Activated naive CD4-positive, alpha-beta T cell treated with anti-CD3 and anti-CD28 coated beads, Interleukin-2, amount 50 U/mL, for 16 hours (primary cell): ENCODE measurements at places on chromosomes 11 and 22.

DNA sequence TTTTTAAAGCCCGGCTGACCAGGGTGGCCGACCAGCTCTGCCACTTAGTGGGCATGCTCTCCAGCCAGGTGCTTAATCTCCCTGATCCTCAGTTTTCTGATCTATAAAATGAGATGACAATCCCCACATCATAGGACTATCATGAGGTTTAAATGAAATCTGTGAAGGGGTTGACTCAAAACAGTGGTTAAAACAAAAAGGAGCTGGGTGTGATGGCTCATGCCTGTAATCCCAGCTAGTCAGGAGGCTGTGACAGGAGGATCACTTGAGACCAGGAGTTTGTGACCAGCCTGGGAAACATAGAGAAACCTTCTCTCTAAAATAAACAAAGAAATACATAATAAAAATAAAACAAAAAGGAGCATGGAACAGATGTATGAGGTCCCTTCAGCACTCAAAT is 3.6 kb upstream of the C11orf86 start:
- DNase-seq = no peak

DNA sequence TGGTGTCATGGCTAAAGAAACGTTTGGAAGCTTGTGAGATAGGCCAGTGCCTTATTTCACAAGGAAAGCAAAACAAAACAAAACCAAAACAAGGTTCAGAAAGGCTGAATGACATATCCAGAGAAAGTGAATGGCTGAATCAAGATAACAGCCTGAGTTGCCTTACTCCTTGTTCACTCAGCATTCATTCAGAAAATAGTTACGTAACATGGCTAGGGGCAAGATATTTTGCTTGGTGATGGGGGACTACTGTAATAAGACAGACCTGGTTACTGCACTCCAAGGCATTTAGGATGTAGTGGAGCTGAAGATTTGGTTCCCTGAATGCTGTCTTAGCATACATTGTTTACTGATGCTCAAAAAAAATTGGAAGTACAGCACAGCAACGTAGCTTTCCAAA is 47.7 kb downstream of the C11orf91 start:
- DNase-seq = no peak

GRCh38 chr11:78337554-78337924 is 80.1 kb downstream of the GAB2 start:
- no peak for DNase-seq

- DNase-seq = no peak
Observed at GRCh38 chr11:76216536-76217325, 10.4 kb upstream of the WNT11 start.

GRCh38 chr11:86978756-86979608 is 23.8 kb upstream of the FZD4 start:
- DNase-seq = no peak

DNA sequence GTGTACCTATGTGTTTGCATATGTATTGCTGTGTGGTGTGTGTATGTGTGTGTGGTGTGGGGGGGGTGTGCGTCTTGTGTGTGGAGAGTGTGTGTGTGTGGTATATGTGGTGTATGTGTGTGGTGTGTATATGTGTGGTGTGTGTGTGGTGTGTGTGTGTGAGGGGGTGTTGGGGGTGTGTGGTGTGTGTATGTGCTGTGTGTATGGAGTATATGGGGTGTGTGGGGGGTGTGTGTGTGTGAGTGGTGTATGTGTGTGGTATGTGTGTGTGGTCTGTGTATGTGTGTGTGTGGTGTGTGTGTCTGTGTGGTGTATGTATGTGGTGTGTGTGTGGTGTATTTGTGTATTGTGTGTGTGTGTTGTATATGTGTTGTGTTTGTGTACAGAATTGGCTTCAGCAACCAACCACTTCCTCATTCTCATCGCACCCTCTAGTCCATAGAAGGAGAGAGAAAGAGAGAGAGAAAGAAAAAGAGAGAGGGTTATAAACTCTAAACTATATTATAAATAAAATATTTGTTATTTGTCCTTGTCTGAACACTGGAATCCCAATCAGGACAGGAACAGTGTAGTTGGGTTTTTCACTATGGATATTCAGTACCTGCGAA is 13.7 kb downstream of the SAA4 start:
- DNase-seq = no peak

GRCh38 chr11:66119348-66120133 is 49.5 kb downstream of the PACS1 start:
- DNase-seq = no peak

DNA sequence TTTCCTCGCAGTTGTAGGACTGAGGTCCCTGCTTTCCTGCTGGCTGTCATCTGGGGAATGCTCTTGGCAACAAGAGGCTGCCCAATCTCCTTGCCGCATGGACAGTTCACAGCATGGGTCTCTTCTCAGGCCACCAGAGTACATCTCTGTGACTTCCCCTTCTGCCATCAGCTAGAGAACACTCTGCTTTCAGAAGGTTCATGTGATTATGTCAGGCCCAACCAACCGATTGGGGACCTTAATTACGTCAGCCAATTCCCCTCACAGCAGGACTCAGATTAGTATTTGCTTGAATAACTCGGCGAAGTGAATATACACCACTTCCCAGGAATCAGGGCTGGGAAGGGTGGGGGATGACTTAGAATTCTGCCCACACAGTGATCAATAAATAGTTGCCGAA is 61.9 kb upstream of the CSNK2A3 start:
- DNase-seq = no peak

DNA sequence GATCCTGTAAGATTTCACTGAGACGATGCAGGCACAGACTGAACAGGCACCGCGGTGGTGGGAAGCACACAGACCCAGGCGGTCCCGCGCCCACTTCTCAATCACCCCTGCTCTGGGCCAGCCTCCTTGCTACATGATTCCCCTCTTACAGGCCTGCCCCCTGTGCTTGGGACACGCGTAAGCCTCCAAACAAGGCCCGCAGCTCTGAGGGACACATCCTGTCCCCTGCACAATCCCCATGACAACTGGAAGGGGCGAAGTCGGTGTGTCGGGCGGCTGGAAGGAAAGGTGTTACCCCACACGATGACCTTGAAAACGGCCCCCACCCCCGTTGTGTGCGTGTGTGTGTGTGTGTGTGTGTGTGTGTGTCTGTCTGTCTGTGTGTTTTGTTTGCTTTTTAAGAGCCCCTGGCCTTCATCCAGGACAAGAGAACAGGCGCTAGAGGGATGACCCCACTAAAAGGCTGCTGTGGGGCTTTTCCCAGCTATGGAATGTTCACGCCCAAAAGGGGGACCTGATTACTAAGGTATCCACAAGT is 13.1 kb downstream of the CELSR1 start:
- no peak for DNase-seq

DNA sequence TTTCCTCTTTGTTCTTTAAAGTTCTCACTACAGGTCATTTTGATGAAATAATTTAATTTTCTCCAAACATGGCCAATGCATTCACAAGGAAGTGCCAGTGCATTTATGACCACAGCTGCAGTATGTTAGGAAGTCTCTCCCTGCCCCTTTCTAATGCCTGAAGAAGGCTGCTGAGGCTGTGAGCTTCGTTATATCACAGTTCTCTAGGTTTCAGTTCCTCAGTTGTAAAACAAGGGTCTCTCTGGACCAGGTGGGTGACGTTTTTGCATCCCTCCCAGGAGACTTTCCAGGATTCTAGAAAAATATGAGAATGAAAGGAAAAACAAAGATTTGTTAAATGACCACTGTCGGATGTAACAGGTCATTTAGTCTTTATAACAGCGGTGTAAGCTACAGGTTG is 171.6 kb downstream of the LARGE1 start:
- no peak for DNase-seq

DNA sequence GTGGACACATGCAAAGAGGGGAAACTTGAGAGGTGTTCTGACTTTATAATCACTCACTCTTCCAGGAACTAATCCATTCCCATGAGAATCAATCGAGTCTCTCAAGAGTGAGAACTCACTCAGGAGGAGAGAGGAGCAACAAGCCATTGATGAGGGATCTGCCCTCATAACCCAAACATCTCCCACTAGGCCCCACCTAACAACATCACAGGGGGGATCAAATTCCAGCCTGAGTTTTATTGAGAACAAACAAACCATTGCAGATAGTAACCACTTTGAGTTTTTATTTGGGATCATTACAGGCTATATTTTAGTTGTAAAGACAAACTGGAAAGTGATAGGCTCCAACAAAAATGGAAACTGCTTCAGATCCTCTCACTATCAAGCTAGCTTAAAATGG is 328.8 kb upstream of the CTSC start:
- no peak for DNase-seq

- DNase-seq = no peak
Observed at GRCh38 chr11:66800720-66801428, 42.4 kb upstream of the RCE1 start.

DNA sequence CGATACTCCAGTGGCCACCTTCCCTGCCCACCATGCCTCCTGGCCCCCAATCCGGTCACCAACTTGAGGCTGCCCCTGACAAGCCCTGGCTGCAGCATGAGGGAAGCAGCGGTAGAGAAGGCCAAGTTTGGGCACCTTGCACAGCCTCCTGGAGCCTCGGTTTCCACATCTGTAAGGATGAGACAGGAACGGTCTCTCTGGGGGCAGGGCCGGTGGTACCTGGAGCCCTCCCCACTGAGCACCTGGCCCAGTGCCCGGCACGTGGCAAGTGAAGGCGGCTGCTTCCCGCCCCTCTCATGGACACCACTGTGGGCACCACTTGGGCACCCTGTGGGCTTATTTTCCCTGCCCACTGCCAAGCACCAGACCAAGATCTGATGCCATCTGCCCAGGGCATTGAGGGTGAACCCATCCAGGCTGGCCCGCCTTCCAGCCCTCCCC is 77.8 kb downstream of the CDKN1C start:
- DNase-seq = peak; percentile 5

- no peak for DNase-seq
Observed at GRCh38 chr11:107791343-107792048, 67.1 kb downstream of the SLC35F2 start.

- no peak for DNase-seq
Observed at GRCh38 chr22:19910180-19910744, 31.3 kb upstream of the COMT start.

DNA sequence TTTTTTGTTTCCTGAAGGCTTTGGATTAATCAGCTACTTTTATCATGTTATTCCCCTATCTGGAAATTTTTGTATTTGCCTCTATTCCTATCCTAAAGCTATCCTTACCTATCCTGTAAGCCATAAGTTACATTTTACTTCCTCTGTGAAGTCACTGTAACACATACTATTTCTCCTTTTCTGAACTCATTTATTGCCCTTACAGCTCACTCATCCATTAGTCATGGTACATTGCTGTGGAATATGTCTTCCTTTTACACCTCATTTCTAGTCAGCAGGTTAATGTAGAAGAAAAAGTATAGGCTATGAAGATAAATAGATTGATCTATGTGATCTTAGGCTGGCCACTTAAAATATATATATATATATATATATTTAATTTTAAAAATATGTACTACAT is 28.0 kb downstream of the SWAP70 start:
- no peak for DNase-seq

- peak; percentile 68 for DNase-seq
Observed at GRCh38 chr22:41915035-41915785, at the start of gene SHISA8. Gene SHISA8, minus strand, starts transcription at chr22:41915074. Its CDS starts 407 bp downstream, at chr22:41914667.

DNA sequence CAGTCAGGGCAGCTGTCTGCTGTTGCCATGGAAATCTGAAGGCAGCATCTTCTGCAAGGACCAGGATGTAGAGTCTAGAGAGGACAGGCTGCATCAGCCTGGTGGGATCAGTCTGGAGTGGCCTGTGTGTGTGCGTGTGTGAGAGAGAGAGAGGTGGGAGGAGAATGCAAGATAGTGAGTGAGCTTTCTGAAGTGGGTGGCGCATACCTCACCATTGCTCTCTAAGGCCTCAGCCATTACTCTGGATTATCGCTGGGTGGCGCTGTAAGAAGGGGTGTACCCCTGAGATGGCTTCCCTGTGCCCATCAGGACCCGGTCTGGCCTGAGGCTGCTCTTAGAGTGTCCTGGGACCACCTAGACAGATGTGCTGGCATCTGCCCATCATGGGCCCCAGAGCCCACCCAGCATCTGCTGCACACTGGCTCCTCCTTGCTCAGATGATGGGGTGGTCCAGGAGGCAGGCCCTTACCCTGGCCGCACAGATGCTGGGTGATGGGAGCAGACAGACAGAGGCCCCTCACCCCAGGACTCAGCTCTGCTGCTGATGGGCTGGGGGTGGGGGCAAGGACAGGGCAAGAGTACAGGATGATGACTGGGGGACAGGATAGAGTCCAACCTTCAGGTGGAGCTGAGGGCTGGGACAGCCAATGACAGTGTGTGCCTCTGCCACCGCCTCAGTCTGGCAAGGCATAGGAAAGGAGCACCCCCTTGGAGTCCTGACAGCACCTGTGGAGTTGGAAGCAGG is 25.7 kb upstream of the TUB start:
- no peak for DNase-seq

DNA sequence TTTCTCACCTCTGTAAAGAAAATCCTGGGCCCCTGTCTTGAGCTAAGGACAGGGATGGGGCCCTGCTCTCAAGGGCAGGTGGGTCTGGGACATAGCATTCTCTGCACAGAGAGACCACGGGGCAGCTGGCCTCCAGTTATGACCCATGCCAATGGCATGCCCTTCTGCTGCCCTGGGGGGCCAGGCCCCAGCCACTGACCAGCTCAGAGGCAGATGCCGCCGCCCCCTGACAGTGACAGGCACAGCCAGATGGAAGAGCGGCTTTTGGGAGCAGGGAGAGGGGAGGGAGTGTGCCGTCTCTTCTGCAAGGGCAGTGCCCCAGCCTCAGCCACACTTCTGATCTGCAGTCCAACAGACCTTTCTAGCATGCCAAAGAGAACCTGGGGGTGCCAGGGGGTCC is 114.8 kb upstream of the NAV2 start:
- no peak for DNase-seq

- no peak for DNase-seq
Observed at GRCh38 chr11:94910779-94911178, 62.6 kb downstream of the CWC15 start.

GRCh38 chr11:72069787-72070251 is 10.5 kb downstream of the NUMA1 start:
- DNase-seq = no peak

GRCh38 chr11:38384568-38384967 is 1786.5 kb upstream of the RAG2 start:
- no peak for DNase-seq

DNA sequence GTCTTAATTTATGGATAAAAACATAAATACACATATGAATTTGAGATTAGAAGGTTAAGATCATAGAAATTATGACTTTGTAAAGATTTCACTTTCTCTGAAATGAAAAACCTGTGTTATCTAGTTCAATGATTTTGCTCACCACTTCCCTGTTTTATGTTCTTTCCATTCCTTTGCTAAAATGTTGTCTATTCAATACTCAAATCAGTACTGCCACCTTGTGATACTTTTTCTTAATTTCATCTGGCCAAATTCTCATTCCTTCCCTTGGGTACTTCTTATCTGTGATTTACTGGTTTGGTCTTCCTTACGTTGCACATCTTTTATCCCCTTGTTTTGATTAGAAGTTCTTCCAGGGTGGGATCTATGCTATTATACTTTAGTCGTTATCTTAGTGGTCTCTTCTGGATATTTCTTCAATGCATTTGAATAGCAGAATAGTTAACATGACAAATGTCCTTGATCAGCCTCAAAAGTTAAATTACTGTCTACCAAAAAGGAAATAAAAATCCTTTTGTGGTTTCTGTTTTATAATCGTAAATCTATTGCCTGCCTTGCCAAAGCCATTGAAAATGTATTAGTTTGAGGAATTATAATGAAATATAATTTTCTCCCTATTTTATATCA is 197.0 kb downstream of the PGR start:
- DNase-seq = no peak
